ENCODE measurements at places on chromosomes 13 and 19. TPM values are rescaled to one million over a fixed set of nuclear protein-coding genes. Genes with fewer than 3 reads are reported as not detected.

DNA sequence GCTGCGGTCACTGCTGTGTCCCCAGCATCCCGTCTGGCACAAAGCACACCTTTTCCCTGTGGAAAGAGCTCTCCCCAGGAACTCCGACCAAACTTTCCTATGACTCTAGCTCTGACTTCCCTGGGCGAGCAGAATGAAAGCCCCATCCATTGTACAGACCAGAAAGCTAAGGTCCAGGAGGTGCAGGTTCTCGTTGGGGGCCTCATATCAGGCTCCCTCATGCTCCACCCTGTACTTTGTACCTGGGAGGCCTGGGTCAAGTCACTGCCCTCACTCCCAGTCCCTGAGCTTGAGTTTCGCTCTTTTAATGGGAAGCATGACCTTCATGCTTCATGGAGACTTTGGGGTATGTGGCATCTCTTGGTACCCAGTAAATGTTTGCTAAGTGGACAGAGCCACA is 18.4 kb downstream of the CYTH2 start:
- H3K36me3 ChIP-seq = no peaks in the 10 kb centered on the region
- peaks cover 25% of the 10 kb centered on the region for H3K27me3 ChIP-seq
- H3K4me3 ChIP-seq = no peak overlapping the region

GRCh38 chr19:17943274-17944221 is 10.7 kb downstream of the CCDC124 start:
- peaks cover 8% of the 10 kb centered on the region for H3K4me1 ChIP-seq
- no peaks in the 10 kb centered on the region for H3K27me3 ChIP-seq
- DNase-seq = no peak

The TEKTIP1 gene
- not detected for total RNA-seq

- no peaks in the 10 kb centered on the region for H3K27me3 ChIP-seq
- H3K4me1 ChIP-seq = peaks cover 12% of the 10 kb centered on the region
- DNase-seq = no peak
Observed at GRCh38 chr13:110422913-110423688, 116.0 kb downstream of the COL4A2 start.

- H3K27ac ChIP-seq = no peak overlapping the region
- H3K36me3 ChIP-seq = no peaks in the 10 kb centered on the region
- peaks cover 19% of the 10 kb centered on the region for H3K4me1 ChIP-seq
- H3K4me3 ChIP-seq = no peak overlapping the region
- peak; percentile 48 for DNase-seq
Observed at GRCh38 chr13:45215392-45216077, 14.7 kb upstream of the KCTD4 start.

- no peaks in the 10 kb centered on the region for H3K36me3 ChIP-seq
- no peak overlapping the region for H3K27ac ChIP-seq
- DNase-seq = no peak
- no peaks in the 10 kb centered on the region for H3K27me3 ChIP-seq
- no peak overlapping the region for H3K4me3 ChIP-seq
Observed at GRCh38 chr13:86559901-86560300, 760.7 kb upstream of the SLITRK6 start.

DNA sequence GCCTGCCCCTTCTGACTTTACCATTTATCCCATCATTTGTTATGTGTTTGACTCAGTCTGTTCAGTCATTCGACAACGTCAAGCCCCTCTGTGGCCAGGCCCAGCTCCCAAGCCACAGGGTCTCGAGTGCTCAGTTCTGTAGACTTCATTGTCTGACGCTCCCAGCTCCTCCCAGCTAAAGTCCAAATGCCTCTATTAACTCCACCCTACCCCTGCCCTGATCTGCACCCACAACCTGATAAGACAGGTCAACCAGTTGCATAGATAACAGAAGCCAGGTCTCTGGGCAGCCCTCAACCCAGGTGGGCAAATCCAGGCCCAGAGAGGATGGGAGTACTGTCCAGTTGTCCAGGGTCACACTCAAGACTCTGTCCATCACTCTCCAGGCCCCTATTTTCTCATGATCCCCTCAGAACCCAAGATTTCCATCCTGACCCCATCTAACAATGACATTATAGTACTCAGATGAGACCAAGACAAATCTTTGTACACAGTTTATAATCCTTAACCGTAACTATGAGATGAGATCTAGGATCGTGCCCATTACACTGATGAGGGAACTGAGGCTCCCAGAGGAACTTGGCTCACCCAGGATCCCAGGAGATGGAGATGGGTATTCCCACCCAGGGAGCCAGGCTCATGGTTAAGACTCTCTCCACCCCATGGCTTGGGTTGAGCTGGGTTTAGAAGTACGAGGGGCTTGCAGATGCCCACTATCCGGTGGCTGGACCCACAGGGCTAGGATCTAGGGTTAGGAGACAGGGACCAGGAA is 1.1 kb downstream of the TM6SF2 start:
- no peak overlapping the region for H3K27ac ChIP-seq
- peaks cover 3% of the 10 kb centered on the region for H3K4me1 ChIP-seq
- no peaks in the 10 kb centered on the region for H3K36me3 ChIP-seq
- no peak overlapping the region for H3K4me3 ChIP-seq
- DNase-seq = no peak

- no peak for DNase-seq
- no peak overlapping the region for H3K4me3 ChIP-seq
- H3K4me1 ChIP-seq = no peaks in the 10 kb centered on the region
- no peaks in the 10 kb centered on the region for H3K36me3 ChIP-seq
Observed at GRCh38 chr13:23599083-23599925, 29.1 kb downstream of the TNFRSF19 start.

The ZFP82 gene
- total RNA-seq = 0.98 TPM

DNA sequence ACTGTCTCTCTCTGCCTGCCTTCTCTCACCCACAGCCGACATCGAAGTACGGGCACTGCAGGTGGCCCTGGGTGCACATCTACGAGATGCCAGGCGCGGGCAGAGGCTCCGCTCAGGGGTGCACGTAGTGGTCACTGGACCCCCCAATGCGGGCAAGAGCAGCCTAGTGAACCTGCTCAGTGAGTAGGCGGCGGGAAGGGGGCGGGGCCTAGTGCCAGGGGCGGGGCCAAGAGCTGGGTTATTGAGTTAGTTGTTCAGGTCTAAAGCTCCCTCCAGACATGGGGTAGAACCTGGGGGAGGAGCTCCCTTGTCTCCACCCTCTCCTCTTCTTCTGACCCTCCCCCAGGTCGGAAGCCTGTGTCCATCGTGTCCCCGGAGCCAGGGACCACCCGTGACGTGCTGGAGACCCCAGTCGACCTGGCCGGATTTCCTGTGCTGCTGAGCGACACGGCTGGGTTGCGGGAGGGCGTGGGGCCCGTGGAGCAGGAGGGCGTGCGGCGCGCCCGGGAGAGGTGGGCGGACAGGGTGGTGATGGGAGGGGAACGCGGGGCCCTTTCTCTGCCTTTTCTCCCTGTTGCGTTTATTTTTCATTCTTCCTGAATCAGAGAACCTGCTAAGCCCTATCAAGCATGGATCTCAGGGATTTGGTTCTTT is 1.9 kb downstream of the GTPBP3 start:
- peaks cover 22% of the 10 kb centered on the region for H3K4me1 ChIP-seq
- DNase-seq = no peak
- no peak overlapping the region for H3K4me3 ChIP-seq
- no peaks in the 10 kb centered on the region for H3K27me3 ChIP-seq

- H3K27ac ChIP-seq = no peak overlapping the region
- H3K4me3 ChIP-seq = no peak overlapping the region
- DNase-seq = no peak
- H3K27me3 ChIP-seq = no peaks in the 10 kb centered on the region
- H3K4me1 ChIP-seq = peaks cover 7% of the 10 kb centered on the region
Observed at GRCh38 chr19:42309686-42310085, 3.4 kb upstream of the TMEM145 start.

The RDH8 gene
- total RNA-seq = not detected

The GPC6 gene
- total RNA-seq = 0.51 TPM

GRCh38 chr19:8988204-8988603 is 22.0 kb downstream of the MUC16 start:
- H3K36me3 ChIP-seq = no peaks in the 10 kb centered on the region
- no peaks in the 10 kb centered on the region for H3K4me1 ChIP-seq
- no peak for DNase-seq
- H3K4me3 ChIP-seq = no peak overlapping the region

GRCh38 chr19:30525383-30525782 is 153.2 kb downstream of the ZNF536 start:
- H3K36me3 ChIP-seq = no peaks in the 10 kb centered on the region
- no peak for DNase-seq
- no peak overlapping the region for H3K4me3 ChIP-seq
- no peaks in the 10 kb centered on the region for H3K4me1 ChIP-seq
- H3K27ac ChIP-seq = no peak overlapping the region

DNA sequence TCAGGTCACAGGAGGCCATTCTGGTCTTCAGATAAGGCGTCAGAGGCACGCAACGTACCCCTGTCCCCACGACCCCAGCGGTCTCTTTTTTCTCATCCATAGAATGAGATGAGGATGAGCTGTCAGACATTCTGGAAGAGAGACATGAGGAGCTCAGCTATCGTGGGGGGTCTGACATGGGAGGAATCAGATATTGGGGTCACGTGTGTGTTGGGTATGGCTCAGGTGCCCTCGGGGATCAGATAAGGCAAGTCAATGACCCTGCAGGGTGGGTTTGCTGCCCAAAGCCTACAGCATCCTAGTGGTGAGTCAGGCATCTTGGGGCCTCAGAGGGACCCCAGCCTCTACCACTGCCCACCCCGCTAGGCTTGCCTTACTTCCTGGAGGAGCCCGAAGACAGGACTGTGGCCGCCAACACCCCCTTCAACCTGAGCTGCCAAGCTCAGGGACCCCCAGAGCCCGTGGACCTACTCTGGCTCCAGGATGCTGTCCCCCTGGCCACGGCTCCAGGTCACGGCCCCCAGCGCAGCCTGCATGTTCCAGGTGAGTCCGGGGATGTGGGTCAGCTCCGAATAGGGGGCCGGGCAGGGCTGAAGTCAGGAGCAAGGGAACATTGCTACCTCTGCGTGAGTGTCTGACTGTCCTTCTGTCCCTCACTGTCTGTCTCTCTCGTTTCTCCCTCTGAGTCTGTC is 2.6 kb downstream of the AXL start:
- H3K4me1 ChIP-seq = peaks cover 3% of the 10 kb centered on the region
- H3K27me3 ChIP-seq = peaks cover 13% of the 10 kb centered on the region
- H3K36me3 ChIP-seq = no peaks in the 10 kb centered on the region
- no peak overlapping the region for H3K4me3 ChIP-seq
- no peak for DNase-seq
- H3K27ac ChIP-seq = peak overlapping the region; percentile 62

The ZNF266 gene
- 3.7 TPM for total RNA-seq

The KANK3 gene
- 13.8 TPM for total RNA-seq

The GNA15 gene
- total RNA-seq = 0.51 TPM

GRCh38 chr13:94351292-94351990 is 128.0 kb downstream of the DCT start:
- no peaks in the 10 kb centered on the region for H3K36me3 ChIP-seq
- no peaks in the 10 kb centered on the region for H3K27me3 ChIP-seq
- H3K4me3 ChIP-seq = no peak overlapping the region
- no peak overlapping the region for H3K27ac ChIP-seq
- no peaks in the 10 kb centered on the region for H3K4me1 ChIP-seq

The PLPPR3 gene
- total RNA-seq = not detected

- no peak overlapping the region for H3K4me3 ChIP-seq
- no peaks in the 10 kb centered on the region for H3K36me3 ChIP-seq
- peak overlapping the region; percentile 18 for H3K27ac ChIP-seq
- no peak for DNase-seq
Observed at GRCh38 chr13:98476106-98476505, 100.8 kb downstream of the STK24 start.

The ARL11 gene
- total RNA-seq = 0.10 TPM

DNA sequence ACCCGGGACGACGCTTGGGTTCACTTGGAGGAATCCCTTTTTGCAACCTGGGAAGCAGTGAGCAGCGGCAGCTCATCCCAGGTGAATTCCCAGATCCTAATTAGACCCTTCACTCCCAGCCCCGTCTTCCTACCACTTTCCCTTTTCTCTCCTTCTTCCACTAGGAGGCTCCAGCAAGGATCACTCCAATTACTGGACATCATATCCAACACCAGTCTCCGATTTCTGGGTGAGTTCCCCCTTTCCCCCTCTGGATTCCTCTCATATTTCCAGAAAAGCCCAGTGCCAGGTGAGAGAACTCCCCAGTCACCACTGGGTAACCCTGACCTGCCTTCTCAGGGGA is 17.1 kb upstream of the ZSCAN4 start:
- no peaks in the 10 kb centered on the region for H3K4me1 ChIP-seq
- no peak for DNase-seq
- peak overlapping the region; percentile 25 for H3K4me3 ChIP-seq
- peaks cover 5% of the 10 kb centered on the region for H3K27me3 ChIP-seq

GRCh38 chr19:5131031-5131505 is 162.2 kb downstream of the KDM4B start:
- no peaks in the 10 kb centered on the region for H3K27me3 ChIP-seq
- no peak for DNase-seq
- H3K4me3 ChIP-seq = no peak overlapping the region
- peaks cover 14% of the 10 kb centered on the region for H3K4me1 ChIP-seq

DNA sequence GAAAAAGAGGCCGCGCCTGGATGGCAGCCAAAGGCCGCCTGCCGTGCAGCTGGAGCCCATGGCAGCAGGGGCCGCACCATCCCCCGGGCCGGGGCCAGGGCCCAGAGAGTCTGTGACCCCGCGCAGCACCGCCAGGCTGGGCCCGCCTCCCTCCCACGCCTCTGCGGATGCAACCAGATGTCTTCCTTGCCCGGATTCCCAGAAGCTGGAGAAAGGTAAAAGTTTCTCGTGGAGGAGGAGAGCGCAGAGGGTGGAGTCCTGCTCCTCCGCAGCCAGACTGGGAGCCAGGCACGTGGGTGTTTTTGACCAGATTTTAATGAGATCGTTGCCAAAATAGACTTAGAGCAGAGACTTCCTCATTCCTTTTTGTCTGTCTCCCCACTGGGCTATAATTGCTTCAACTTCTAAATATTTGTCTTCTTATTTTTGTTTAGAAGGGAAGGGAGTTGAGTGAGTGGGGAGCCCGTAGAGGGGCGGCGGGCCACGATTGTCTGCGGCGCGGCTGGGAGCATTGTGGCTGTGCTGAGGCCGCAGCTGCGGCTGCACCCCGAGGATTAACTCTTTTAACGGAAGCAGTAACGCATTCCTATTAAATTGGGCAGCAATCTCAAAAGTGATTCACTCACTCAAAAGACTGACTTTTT is 22.8 kb upstream of the NDUFS7 start:
- H3K27me3 ChIP-seq = no peaks in the 10 kb centered on the region
- H3K36me3 ChIP-seq = no peaks in the 10 kb centered on the region

Measured in gastrocnemius medialis (tissue), 4 donors.